ENCODE measurements at places on chromosomes 16 and 17.

DNA sequence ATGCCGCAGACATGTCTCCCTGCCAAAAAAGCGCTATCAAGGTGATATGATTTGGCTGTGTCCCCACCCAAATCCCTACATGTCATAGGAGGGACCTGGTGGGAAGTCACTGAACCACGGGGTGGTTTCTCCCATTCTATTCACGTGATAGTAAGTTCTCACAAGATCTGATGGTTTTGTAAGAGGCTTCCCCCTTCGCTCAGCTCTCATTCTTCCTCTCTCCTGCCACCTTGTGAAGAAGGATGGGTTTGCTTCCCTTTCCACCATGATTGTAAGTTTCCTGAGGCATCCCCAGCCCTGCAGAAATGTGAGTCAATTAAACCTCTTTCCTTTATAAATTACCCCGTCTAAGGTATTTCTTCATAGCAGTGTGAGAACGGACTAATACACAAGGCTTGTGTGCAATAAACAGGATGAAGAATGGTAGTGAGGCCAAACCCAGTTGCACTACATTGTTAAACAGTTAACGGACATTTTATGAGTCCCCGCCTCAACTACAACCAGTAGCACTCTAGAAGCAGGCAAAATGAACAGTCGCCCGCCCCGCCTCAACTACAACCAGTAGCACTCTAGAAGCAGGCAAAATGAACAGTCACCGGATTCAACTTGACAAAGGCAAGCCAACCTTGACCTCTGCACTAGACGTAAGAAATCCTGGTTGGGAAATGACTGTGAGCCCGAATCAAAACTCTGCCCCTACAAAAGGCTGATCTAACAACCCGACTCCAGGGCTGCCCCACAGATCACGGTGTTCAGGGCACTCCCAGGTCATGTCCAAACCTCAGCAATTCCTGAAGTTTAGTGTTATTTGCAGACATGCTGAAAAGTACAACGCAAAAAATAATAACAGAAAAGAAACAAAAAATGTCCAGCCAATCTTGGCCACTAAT is 26.3 kb downstream of the VPS53 start:
- no peak for DNase-seq

GRCh38 chr17:67659028-67659427 is 58.7 kb upstream of the NOL11 start:
- no peak for DNase-seq

DNA sequence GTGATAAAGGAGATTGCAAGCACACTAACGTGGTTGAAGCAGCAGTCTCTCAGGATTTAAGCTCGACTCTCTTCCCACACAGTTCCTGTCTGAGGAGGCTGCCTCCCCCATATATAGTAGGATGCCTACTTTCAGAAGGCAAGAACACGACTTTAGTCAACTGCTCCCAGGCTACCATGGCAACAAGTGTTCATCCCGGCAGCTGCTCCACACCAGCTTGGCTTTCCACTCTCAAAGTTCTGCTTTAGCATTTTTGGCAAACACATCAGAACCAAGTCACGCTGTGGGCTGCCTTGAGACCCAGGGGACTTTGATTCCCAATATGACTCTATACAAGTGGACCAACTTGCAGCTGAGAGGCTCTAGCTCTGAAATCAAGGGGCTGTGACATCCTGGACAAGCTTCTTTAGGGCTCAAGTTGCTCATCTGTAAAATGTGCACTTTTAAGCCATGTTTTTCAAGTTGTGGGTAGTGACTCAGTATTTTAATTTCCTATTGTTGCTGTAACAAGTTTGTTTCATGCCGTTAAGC is 16.5 kb downstream of the ZP2 start:
- no peak for DNase-seq

DNA sequence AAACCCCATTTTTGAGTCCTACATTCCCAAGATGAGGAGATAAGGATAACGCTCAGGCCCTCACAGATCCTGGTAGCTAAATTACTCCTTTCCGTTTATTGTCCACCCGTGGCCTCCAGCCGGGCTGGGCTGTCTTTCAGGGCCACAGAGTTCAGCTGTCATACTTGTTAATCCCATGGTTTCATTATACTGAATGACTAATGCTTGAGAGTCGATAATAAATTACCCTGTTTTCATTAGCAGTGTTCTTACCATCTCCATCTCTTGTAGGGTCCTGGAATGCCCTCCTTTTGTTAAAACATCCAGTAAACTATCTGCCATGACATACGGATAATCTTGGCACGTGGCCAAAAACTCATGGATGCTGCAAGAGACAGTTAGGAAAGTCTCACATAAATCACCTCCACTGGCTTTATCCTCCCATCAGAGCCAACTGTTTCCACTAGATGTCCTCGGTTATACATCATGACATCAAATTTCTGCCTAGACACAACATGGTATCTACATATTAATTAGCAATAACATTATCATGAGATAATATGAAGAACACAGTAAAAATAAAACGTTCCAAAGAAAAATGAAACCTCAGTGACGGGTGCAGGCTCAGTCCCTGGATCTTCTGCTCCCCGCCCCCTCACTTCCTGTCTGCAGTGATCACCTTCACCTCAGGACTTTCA is 45.3 kb downstream of the BRD7 start:
- DNase-seq: no peak

DNA sequence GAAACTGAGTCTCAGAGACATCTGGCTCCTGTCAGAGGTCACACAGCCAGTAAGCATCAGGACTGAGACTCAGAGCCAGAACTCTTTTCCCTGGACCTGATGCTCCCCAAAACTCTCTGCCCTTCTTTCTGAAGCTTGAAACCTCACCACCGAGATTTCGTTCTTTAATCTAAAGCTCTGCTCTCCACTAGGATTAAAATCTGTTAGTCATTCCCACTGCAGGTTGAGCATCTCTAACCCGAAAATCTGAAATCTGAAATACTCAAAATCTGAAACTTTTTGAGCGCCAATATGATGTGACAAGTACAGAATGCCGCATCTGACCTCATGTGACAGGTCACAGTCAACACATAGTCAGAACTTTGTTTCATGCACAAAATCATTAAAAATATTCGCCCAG is 2.2 kb downstream of the CDH16 start:
- no peak for DNase-seq

DNA sequence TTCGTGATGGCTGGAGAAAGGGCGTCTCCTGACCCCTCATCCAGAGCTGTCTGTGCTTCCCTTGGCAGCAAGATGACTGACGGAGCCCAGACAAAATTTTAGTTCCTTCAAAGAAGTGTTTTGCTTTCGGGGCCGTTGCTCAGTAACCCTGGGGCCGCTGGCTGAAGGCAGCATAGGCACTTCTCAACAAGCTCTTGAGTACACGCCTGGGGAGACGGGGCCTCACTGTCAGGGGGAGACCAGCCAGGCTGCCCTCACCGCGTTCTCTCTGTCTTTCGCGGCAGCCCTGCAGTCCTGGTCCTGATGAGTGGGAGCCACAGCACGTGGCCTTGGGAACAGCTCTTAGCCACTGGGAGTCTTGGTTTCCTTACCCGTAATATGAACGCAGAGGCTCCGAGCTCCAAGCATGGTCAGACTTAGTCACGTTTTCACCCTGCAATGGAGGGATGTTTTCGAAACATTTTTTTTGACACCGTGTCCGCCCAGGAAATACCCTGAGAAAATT is 86.0 kb downstream of the IRF8 start:
- DNase-seq: peak; percentile 37

GRCh38 chr16:4465977-4466779 is 8.2 kb downstream of the NMRAL1 start:
- no peak for DNase-seq

- DNase-seq: no peak
Observed at GRCh38 chr16:66293932-66294331, 72.6 kb upstream of the CDH5 start.

- DNase-seq: no peak
Observed at GRCh38 chr17:50397919-50398285, 579 bp upstream of the LRRC59 start.

- no peak for DNase-seq
Observed at GRCh38 chr17:73667181-73667959, 23.1 kb upstream of the SDK2 start.

DNA sequence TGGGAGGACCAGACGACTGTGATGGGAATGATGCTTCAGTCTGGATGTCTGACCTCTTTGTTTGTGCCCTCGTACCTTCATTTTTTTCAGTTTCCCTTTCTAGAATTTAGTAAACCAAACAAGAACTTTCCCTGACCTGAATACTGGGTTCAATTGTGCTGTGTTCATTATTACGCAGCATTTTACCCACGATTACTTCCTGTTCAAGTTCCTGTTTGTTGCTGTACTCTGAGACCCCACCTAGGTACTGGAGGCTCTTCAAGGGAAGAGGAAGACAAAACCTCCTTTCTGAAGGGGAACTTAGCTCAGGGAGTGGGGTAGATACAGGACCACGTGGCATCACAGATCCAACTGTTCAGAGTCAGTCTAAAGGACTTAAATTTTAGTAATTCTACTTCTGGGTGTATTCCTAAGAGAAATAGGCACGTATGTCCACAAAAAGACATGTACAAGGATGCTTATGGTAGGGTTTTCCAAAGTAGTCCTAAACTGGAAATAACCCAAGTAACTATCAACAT is 9.2 kb upstream of the PRKCB start:
- DNase-seq: no peak

DNA sequence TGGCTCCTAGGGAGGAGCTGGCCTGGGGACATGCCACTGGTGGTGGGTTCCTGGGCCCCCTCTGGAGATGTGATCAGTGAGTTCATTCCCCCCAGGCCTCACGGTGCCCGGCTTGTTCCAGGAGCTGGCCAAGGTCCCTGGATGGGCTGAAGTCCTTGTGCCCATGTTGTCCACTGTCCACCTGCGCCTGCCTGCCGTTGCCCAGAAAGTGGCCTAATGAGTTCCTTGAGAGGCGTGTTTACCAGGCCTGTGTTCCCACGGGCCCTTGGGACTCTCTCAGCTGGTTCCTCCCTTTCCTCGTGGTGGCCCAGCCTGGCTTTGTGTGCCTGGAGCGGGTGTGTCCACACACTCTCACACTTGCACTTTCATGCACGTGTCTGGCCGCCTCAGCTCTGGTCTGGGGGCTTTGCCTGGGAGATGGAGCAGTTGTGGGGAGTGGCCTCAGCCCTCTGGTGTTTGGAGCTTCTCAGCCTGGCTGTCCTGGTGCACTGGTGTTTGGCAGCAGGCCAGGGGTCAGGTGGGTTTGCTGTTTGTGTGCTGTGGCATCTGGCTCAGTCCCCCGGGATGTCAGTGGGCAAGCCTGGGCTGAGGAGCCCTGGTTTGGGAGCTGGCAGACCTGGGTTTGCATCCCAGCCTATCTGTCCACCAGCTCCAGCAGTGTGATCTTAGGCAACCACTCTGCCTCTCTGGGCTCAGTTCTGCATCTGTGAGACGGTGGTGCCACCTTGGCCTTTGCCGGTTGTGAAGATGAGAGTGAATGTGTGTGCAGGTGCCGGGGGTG is 18.0 kb downstream of the ADCY7 start:
- DNase-seq: peak; percentile 54

- peak; percentile 33 for DNase-seq
Observed at GRCh38 chr17:49717371-49717861, 9.7 kb upstream of the SLC35B1 start.

DNA sequence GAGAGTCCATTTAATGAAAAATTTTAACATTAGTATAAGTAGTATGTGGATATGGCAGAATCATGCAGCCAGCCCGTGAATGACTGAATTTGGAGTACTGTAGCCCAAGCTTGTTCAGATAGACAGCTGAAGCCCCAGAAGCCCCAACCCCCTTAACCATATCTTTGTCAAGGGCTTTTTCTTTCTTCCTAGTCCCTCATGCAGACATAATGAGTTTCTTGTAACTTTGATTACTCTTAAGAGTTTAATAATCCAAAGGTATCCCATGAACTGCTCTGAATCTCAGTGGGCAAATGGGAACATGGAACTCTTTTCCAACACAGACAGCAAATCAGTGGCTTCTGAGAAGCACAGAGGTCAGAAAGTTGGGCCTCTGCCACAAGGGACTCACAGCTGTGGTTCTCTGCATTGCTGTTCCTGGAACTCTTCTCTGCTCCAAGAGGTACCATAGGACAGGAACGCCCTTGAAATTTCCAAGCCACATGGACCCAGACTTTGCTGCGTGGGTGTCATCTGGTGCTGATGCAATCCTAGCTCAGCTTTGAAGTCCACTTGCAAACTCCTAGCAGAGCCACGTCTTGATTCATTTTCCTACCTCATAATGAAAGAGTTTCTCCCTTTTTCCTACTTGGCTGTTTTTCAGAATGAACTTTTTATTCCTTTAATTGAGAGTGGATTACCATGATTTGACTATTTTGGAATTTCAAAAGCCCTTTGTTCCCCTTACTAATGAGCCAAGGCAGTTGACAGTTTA is 18.1 kb downstream of the LYRM1 start:
- DNase-seq: peak; percentile 76

GRCh38 chr17:67436233-67436632 is 59.2 kb downstream of the PITPNC1 start:
- no peak for DNase-seq

- DNase-seq: no peak
Observed at GRCh38 chr17:58092101-58092796, 9.0 kb downstream of the DYNLL2 start.

DNA sequence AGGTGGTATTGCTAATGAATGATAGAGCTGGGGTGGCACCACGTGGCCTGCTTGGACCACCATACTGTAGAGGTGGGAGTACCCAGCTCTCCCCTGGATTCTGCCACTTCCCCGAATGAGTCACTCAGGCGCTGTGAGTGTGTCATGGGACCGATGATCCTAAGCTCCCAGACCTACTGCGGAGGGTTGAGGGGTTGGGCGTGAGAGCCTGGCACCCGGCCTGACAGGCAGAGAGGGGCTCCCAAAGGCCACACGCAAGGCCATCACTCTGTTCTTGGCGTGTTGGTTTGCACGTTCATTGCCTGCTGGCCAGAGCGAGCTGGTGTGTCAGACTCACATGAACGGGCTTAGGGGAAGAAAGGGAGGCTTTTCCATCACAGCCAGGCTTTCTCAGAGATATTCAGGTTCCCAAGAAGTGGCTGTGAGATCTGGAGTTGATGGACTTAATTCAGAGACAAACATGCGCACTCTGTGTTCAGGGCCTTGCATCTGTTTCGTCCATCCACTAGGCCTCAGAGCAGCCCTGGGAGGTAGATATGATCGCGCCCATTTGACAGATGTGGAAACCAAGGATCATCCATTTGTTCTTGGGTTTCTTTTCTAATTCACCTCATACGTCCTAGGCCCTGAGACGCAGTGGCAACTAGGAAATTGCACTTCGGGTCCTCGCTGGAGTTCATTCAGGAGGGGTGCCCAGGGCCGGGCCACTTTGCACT is 41.4 kb downstream of the CMIP start:
- peak; percentile 60 for DNase-seq

- DNase-seq: no peak
Observed at GRCh38 chr17:57463103-57463885, 207.0 kb downstream of the MSI2 start.

DNA sequence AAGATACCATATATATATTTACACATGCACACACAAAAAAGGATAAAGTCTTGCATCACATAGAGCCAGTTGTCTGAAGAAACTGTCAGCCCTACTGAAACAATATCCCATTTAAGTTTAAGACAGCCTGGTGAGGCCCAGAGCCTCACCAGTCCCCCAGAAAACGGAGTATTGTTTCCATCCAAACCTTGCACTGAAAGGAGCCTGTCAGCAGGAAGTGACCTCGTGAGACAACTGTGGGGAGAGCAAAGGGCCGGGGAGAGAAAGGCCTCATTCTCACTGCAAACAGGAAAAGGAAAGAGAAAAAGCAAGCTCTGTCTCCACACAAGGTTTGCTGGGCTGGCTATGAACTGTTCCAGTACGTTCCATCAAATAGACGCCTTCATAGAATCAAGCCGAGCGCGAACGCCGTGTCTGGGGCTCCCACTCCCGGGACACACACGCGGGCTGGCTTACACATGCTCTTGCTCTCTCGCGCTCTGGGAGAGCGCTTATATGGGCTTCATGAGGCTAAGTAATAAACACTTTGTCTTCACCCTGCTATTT is 44.4 kb upstream of the ZFHX3 start:
- DNase-seq: no peak

GRCh38 chr16:30482366-30482765 is 9.8 kb downstream of the ITGAL start:
- DNase-seq: no peak

Data from left cardiac atrium (tissue), 4 donors.